ENCODE measurements at places on chromosomes 3 and 15.
A peak's percentile ranks its signal among the peaks of the same experiment; 100 is the strongest.

GRCh38 chr3:18591120-18591519, 166.0 kb upstream of the SATB1 start:
- DNase-seq: no peak

GRCh38 chr3:152126260-152126659, 142.5 kb upstream of the MBNL1 start:
- no peak for DNase-seq

DNA sequence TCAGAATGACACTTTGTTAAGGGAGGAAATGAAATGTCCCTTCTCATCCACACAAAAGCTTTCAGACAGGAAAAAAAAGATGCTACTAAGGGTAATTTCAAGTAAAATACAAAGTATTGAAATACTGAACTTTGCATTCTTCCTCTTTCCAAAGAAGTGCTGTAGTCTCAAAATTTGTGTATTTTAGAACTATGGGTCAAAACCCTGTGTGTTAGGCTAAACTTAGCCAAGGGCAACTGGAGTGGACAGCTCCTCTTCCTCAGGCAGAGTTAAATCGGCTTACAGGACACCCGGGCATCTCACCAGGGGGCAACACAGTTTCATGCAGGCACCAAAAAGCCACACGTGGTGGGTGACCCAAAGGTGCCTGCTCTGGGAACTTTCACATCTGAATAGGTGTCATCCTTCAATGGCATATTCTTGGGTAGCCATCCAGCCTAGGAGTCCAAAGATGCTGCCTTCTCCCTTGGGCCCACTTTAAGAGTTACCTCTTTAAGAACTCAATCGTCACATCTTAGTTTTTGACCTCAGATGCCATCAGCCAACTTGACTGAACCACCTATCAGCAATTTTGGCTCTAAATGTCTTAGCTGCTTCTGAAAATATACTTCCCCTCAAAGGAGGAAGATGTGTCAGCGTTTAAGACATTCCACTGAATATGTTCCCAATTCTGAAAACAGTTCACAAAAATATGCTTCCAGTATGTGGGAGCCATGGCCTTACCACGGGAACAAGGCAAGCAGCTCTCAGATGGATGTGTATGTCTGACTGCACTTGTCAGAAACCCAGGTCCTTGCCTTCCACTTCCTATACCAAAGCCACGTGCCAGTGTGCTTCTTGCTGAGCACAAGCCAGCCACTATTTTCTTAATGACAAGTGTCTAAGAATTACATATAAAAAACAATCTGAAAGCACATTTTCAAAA, 32.2 kb upstream of the MUC13 start:
- DNase-seq: no peak

DNA sequence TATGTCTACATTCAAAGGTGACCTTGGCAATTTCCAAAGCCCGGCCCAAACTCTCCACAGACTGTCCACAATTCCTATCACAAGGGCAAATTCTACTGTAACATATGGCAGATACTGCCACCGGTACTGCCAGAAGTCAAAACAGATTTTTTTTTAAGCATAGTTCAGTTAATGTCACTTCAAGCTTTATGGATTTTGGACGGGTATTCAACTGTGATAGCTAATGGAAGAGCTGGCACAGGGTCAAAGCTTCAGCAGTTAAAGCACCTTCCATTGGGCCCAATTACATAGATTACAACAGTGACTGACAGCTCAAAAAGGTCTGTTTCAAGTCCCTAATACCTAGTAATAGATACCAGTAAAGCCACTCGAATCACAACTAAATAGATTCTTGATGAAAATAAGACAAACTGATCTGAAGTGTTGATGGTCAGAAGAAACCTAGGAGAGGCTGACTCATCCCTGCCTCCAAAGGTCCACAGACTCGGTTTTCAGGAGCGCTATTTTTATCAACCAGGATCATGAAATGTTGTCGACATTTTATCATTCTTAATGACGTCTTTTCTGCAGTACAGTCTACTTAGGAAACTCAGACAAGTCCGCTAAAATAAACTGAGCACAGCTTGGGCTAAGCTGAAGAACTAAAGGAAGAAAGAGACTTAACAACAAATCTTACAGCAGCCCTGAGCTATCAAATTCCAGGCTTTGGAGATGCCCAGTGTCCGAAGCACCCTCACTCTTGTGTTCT, 38.7 kb downstream of the ANXA2 start:
- DNase-seq: peak; percentile 98

DNA sequence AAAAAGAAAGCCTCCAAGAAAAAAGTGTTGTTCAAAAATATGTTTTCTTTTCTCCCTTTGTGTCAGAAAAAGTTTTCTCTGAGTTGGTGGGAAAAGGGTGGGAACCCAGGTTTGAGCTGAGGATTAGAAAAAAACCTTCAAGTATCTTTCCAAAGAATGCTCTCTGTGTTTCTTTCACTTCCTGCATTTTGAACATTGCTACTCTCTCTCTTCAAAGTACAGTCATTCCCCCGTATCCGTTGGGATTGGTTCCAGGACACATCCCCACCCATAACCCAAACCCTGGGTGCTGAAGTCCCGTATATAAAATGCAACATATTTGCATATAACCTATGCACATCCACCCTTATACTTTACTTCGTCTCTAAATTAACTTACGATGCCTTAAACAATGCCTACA, 139.6 kb downstream of the TMCO5A start:
- no peak for DNase-seq

- DNase-seq: no peak
Measured at GRCh38 chr3:21174461-21174860, 576.5 kb downstream of the ZNF385D start.

DNA sequence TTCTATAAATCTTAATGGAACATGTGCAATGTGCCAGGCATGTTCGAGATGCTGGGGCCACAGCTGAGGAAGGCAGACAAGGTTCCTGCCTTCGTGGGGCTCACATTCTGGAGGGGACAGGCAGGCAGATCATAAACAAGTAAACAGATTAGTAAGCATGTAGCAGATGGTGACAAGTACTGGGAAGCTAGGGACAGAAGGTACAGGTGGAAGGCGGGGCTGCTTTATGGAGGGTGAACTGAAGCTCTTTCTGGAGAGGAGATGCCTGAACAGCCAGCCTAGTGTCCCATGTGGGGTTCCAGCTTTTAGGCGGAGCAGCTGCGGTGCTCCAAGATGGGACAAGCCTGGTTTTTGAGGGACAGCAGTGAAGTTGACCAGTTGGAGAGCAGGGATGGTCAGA, 74.7 kb upstream of the SNRK start:
- no peak for DNase-seq

DNA sequence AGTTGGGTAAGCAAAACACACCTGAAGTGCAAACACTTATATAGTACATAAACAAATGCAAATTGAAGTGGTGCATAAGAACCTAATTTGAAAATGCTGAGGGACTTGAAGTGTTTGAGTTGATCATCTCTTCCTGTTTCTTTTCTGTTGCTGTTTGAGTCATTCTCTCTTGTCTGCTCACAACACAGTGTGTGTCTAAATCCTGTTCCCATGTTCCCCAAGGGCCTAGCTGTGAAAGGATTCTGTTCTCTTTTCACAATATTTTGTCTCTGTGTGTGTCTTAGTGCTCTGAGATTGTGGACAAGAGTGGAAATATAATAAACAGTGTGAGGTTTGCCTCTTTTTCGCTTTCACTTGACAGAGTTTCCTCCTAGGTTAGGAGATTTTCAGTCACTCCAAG, 6.1 kb downstream of the CD96 start:
- DNase-seq: no peak

- no peak for DNase-seq
Measured at GRCh38 chr3:171328419-171329082, 131.7 kb downstream of the TNIK start.

GRCh38 chr15:41259546-41260189, 28.6 kb downstream of the CHP1 start:
- no peak for DNase-seq

GRCh38 chr3:160103397-160103796, 114.8 kb downstream of the IL12A start:
- no peak for DNase-seq

DNA sequence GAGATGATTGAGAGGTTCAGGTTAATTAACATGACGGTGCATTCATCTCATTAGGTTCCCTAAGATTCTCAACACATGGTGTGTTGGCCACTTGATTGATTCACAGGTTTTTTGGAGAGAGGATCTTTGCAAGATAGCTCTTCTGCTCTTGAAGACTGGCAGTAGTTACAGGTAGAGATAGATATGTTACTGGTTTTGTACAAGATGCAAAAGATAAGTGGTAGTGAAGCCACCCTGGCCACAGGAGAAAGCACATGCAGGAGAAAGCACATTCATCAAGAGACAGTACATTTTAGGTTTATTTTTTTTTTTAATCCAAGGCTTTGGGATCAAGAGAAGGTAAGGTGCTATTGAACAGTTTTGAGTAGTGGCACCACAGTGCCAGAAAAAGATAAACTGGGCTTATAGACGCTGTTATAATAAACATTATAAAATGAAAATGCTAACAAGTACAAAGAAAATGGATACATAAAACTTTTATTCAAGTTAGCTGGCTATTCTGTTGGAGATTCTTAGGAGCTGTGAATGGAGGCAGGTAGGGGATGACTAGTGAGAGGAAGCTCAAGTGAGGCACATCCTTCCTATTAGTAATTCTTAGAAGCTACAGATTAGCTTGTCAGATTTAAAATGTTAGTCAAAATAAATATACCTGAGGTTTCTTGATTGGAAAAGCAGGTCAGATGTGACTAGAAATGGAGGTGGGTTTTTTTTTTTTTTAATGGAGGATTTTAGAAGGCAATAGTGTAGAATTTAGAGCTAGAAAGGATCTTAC, 10.8 kb downstream of the SELENOT start:
- DNase-seq: no peak

DNA sequence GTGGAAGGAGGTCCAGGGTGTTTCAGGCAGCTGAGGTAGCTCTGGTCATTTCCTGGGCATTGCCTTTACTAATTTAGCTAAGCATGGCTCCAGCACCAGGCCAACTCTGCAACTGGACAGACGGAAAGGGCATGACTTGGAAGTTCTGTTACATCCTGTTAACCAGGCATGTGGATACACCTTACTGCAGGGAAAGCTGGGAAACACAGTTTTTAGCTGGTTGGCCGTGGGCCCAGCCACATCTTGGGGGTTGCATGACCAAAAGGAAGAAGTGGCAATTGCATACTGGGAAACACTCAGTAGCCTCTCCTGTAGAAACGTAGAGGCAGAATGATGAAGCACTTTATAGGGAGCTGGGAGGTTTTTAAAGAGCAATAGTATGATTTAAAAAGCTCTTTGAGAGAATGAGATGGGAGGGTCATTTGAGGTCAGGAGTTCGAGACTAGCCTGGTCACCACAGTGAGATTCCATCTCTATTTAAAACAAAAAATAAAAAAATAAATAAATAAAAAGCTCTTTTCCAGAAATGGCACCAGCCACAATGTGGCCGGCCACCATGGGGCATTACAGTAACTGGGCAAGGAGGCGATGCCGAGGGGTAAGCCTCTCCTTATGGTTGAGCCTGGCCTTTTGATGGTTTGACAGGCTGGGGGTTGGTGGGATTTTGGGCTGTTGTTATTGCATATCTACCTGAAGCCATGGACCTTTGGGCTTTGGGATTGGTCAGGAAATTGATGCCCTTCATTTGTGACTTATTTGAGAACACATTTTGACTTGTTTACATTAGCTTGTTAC, 28.6 kb downstream of the TRAK1 start:
- no peak for DNase-seq

DNA sequence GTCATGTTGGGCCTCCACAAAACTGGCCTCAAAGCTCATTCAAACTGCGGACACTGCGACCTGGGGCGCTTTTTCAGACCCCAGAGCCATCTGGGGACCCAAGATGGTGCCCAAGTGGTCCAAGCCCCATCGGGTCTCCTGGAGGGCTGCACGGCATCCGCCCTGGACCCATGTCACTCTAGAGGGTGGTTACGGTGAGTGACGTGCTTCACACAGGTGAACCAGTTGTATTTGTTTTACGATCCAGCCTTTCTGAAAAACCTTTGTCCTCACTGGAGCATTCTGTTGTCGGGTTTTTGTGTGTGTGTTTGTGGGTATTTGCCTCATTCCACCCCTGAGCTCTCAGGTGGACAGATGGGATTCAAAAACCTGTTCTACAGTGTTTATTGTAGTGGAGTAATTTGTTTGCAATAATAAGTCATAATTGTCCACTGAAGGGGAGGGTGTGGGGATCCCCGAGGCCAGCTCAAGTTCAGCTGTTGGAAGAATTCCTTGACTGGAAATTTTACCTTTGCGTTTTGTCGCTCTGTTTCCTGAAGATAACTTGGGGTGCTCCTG, 1.9 kb downstream of the SLC51A start:
- no peak for DNase-seq

- no peak for DNase-seq
Measured at GRCh38 chr3:13457593-13457992, 22.5 kb upstream of the HDAC11 start.

- DNase-seq: no peak
Measured at GRCh38 chr3:14535616-14536015, 4.5 kb downstream of the GRIP2 start.

GRCh38 chr15:52657338-52657737, 21.9 kb downstream of the ATOSA start:
- no peak for DNase-seq

GRCh38 chr3:45042162-45042561, 16.1 kb downstream of the CLEC3B start:
- DNase-seq: no peak

DNA sequence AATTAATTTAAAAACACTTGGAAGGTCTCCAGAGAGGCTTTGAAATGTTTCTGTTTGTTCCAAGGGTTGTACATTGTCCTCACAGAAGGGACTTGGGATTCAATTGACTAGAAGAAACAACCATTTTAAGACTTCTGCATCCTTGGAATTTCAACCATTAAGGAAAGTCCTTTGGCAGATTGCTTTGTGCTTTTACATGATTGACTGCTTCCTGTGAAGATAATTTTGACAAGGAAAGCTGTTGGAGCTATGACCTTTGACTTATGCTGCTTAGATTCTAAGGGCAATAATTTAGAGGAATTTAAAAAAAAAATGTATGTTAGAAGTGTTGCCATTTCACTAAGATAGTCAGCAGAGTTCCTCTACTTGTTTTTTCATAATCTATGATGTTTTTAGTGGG, 483.9 kb upstream of the TBL1XR1 start:
- no peak for DNase-seq
